Activated CD8-positive, alpha-beta memory T cell treated with anti-CD3 and anti-CD28 coated beads for 4 hours (primary cell): ENCODE measurements at places on chromosomes 7 and 10.

GRCh38 chr10:116147147-116147905, 125.7 kb downstream of the GFRA1 start:
- no peak for DNase-seq

GRCh38 chr7:27936768-27937102, 196.8 kb downstream of the TAX1BP1 start:
- no peak for DNase-seq

DNA sequence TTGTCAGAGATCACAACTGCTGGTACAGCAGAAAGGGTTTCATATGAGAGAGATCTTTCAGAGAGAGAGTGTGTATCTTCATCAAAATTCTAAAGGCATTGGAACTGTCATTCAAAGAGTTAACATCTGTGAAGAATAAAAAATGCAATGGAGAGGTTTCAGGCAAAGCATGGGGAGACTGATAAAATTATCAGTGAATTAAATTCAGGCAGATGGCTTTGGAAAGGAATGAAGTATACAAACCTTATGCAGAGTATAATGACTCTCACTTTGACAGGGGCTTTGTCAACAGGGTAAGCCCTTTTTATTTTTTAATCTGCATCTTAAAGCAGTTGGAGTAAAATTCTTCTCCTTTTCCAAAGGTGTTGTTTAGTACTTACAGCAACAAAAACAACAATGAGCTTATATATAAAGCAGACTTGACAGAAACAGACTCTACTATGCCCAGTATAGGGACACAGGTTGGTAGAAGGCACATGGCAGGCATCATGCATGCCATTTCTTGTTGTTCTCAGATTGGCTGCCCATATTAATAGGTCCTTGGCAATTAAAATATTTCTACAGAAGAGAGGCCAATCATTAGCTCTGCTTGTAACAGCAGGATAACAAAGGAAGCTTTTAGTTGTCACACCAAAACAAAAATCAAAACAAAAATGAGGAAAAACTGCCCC, 54.9 kb upstream of the NXPH1 start:
- no peak for DNase-seq

DNA sequence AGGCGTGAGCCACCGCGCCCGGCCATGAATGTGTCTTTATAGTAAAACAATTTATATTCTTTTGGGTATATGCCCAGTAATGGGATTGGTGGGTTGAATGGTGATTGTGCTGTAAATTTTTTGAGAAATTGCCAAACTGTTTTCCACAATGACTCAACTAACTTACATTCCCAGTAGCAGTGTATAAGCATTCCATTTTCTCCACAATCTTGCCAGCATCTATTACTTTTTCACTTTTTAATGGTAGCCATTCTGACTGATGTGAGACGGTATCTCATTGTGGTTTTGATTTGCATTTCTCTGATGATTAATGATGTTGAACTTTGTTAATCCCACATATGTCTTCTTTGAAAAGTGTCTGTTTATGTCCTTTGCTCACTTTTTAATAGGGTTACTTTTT, 1187.9 kb downstream of the XPNPEP1 start:
- no peak for DNase-seq

- no peak for DNase-seq
Measured at GRCh38 chr7:106827626-106828025, 37.5 kb upstream of the PIK3CG start.

DNA sequence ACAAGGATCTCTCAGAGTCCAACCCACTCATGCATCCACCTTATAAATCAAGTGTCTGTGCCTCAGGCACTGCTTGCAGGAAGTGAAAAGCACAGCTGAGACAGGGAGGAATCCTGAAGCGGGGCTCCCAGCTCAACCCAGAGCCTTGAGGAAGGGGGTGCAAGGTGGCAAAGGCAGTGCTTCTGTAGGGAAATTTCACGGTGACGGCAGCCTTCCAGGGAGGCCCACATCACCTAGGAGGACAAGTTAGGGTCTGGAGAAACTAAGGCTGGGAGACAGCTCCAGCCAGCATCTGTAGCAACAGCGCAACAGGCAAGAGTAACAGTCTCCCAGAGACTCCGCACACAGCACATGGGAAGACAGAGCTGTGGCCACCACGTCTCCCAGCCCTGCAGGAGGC, 2.7 kb downstream of the AOC1 start:
- no peak for DNase-seq

GRCh38 chr10:77492368-77492994, 145.1 kb downstream of the KCNMA1 start:
- no peak for DNase-seq

- no peak for DNase-seq
Measured at GRCh38 chr7:34337163-34337562, 320.9 kb upstream of the NPSR1 start.

- peak; percentile 48 for DNase-seq
Measured at GRCh38 chr7:924541-925231, 29.8 kb downstream of the ADAP1 start.

DNA sequence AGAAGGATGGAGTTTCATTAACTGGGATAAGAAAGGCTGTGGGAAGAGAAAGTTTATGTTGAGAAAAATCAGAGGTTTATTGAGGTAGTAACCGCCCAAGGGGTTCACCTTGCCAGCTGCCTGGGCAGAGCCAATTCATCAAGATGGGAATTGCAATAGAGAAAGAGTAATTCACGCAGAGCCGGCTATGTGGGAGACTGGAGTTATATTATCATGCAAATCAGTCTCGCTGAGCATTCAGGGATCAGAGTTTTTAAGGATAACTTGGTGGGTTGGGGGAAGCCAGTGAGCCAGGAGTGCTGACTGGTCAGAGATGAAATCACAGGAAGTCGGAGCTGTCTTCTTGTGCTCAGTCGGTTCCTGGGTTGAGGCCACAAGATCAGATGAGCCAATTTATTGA, 70.6 kb downstream of the MALRD1 start:
- DNase-seq, result no peak

DNA sequence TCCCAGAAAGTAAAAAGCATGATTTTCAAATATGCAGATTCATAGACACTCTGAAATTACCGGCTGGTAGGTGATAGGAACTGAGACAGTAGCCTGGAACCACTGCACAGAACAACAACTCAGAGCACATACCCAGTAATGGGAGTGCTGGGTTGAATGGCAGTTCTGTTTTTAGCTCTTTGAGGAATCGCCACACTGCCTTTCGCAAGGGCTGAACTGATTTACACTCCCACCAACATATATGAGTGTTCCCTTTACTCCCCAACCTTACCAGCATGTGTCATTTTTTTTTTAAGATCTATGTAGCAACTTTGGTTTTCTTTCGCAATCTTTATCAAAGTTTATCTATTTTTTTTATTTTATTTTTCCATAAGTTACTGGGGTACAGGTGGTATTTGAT, 358.8 kb downstream of the CALN1 start:
- no peak for DNase-seq

GRCh38 chr10:52615756-52616394, 156.7 kb downstream of the MBL2 start:
- no peak for DNase-seq

DNA sequence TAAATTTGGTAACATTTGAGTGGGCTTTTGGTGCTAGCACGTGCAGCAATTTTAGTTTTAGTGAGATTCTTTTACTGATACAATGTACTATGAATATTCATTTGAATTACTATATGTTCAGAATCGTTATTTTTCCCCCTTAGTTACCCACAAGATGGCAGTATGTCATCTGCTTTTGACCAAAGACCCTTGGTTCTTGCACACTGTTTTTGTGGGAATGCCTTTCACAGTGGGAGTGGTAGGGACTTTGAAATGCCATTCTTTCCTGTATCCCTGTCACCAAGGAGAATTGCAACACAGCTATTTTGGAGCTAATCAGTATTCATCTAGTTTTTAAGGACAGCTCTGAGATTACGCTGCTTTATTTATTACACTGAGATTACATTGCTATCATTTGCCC, 40.6 kb downstream of the SEC23IP start:
- DNase-seq, result no peak

GRCh38 chr7:17502213-17503060, 204.0 kb downstream of the AHR start:
- DNase-seq, result no peak

- DNase-seq, result no peak
Measured at GRCh38 chr7:113083132-113083815, 3.4 kb downstream of the GPR85 start.

GRCh38 chr7:5218564-5219360, 28.7 kb downstream of the WIPI2 start:
- DNase-seq, result no peak

- no peak for DNase-seq
Measured at GRCh38 chr10:1212571-1213141, 156.5 kb downstream of the WDR37 start.

GRCh38 chr10:85594239-85594638, 772.4 kb downstream of the GRID1 start:
- no peak for DNase-seq

- no peak for DNase-seq
Measured at GRCh38 chr7:26397796-26398426, 106.2 kb downstream of the SNX10 start.

DNA sequence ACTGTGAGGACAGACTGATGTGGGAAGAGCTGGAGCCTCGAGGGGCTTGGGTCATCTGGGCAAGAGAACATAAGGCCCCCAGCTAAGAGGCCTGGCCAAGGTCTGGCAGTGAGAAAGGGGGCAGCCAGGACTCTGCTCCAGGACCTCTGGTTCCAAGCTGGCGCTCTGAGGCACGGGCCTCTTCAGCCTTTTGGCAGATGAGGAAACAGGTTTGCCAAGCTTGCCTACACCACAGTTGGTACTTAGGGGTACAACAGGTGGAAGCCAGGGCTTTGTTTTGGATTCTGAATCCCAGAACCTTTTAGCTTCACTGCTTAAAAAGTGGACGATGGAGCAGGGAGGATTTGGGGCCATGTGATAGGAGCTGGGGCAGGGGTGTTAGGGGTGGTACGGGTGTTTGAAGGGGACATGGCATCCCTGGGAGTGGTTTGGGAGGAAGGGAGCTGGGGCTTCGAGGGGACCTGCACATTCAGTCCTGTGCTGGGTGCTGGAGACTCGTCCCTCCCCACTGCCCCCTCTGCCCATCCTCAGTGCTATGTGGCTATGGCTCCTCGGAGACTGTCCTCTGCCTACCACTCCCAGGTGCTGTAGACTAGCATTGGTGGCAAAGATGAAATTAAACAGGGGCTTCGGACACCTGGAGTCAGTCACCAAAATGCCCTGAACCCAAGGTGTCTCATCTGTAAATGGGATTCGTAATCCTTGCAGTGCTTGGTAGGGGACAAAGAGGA, 30.3 kb downstream of the ZNF775 start:
- no peak for DNase-seq

DNA sequence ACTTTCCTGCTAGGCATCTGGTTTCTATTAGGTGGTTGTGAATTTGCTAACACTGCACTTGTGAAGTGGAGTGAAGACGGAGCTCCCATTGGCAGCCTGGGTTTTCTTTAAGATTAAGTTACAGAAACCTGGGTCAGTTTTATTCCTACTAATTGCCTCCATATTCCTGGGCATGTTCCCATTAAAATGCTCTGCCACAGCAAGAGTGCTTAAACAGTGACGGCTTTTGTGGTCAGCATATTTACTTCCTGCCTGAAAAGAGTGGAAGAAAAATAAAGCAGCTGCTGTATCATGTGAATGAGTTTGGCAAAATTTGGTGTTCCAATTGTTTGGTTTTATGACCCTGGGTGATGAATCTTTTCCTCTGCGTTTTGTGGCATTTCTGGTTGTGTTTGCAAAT, 96.9 kb upstream of the PLXDC2 start:
- DNase-seq, result no peak
